AG09309 (cell line): ENCODE measurements at places on chromosomes 6 and 20.

GRCh38 chr6:114304304-114304887 is 38.4 kb downstream of the HS3ST5 start:
- DNase-seq, result peak; percentile 1

GRCh38 chr20:57398231-57398821 is 7.1 kb downstream of the RBM38 start:
- DNase-seq, result no peak

- no peak for DNase-seq
Measured at GRCh38 chr6:34958734-34959133, 69.7 kb downstream of the ANKS1A start.

DNA sequence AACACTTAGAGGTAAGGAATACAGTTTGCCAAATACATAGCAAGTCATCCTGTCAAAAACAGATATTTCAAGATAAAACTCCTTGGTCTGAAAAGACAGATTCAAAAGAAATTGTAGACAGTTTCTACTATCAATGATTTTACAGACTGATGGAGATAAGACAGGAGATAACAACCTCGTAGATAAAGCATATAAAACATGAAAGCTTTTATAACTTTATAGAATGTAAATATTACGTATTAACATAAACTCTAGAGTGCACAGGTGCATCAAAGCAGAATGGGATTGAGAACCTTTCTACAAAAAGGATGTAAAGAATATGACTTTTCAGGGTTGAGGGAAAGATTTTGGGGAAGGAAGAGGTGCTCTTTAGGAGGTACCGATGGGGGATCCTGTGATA is 158.0 kb upstream of the CENPW start:
- no peak for DNase-seq

- no peak for DNase-seq
Measured at GRCh38 chr6:144394210-144394609, 109.1 kb downstream of the UTRN start.

DNA sequence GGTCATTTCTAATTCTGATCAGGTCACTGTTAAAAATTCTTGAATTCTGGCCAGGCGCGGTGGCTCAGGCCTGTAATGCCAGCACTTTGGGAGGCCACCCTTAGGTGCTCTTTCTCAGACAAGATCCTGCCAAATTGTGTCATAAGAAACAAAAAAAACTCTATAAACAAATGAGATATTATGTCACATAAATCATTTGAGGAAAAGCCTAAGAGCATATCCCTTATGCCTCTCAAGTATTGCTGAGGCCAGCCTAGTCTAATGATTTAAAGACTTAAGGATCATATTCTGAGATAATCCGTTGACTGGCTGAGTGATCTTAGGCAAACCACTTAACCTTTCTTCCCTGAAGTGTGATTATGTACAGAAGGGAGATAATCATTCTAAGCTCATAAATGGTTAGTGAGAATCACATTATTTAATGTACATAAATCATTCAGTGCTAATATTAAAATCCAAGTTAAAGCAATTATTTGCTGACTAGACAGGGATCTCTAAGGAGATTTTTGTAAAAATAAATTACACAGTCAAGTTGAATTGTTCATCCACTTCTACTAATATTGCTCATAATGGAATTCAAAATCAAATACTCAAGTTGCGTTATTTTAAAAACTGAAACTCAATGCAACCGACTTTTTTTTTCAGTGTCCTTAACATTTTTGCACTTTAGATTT is 365.4 kb downstream of the PHF3 start:
- DNase-seq, result no peak
